ENCODE measurements at places on chromosomes 7 and 10. TPM values are rescaled to one million over a fixed set of nuclear protein-coding genes. Genes with fewer than 3 reads are reported as not detected.

The LEP gene
- total RNA-seq: 0.17 TPM

The ZNF239 gene
- total RNA-seq: 5.9 TPM

The FXYD4 gene
- total RNA-seq: not detected

The TSPAN12 gene
- total RNA-seq: 5.2 TPM

The PAPOLB gene
- total RNA-seq: 0.07 TPM

The AEBP1 gene
- 333 TPM for total RNA-seq

The TMEM139 gene
- total RNA-seq: 0.23 TPM

The CPA2 gene
- not detected for total RNA-seq

The PLOD3 gene
- 164 TPM for total RNA-seq

The AKR1E2 gene
- 18.4 TPM for total RNA-seq

The FAM241B gene
- total RNA-seq: 0.39 TPM

The OR2A42 gene
- total RNA-seq: not detected

The FAM25G gene
- total RNA-seq: not detected

The CYP26C1 gene
- total RNA-seq: 0.07 TPM

The CACNA2D1 gene
- 134 TPM for total RNA-seq

The NKX2-3 gene
- total RNA-seq: not detected

The PKD1L1 gene
- total RNA-seq: 0.07 TPM

The MSS51 gene
- total RNA-seq: 2.1 TPM

The PRRT4 gene
- total RNA-seq: 0.13 TPM

The GIMAP1 gene
- total RNA-seq: 0.03 TPM

The SUN3 gene
- total RNA-seq: not detected

The PPIF gene
- 26.1 TPM for total RNA-seq

The SORCS1 gene
- not detected for total RNA-seq

The FAM25C gene
- total RNA-seq: not detected

The SLC26A5 gene
- not detected for total RNA-seq

The CPEB3 gene
- 1.1 TPM for total RNA-seq

The CPVL gene
- total RNA-seq: 0.20 TPM

The SRI gene
- total RNA-seq: 114 TPM

The CLRN3 gene
- total RNA-seq: not detected

The HKDC1 gene
- 6.8 TPM for total RNA-seq

The DNAJC12 gene
- 4.8 TPM for total RNA-seq

The LMBR1 gene
- 56.6 TPM for total RNA-seq

The LAMB1 gene
- 749 TPM for total RNA-seq

The ELFN1 gene
- not detected for total RNA-seq

The ZMIZ1 gene
- total RNA-seq: 30.2 TPM

The MAP3K8 gene
- total RNA-seq: 12.3 TPM

The TACC2 gene
- 8.8 TPM for total RNA-seq

The SFR1 gene
- total RNA-seq: 5.5 TPM

The EPHB6 gene
- 18.4 TPM for total RNA-seq

The VAX1 gene
- not detected for total RNA-seq

The ASB15 gene
- not detected for total RNA-seq

The LIPN gene
- not detected for total RNA-seq

The ENTPD1 gene
- 2.7 TPM for total RNA-seq

The CFAP70 gene
- 1.2 TPM for total RNA-seq

The NPTX2 gene
- total RNA-seq: 3.3 TPM

The GLI3 gene
- 4.1 TPM for total RNA-seq

The MLXIPL gene
- 0.39 TPM for total RNA-seq

The PRF1 gene
- not detected for total RNA-seq

The UBTD1 gene
- 20.3 TPM for total RNA-seq

The AGR2 gene
- not detected for total RNA-seq

The RAPGEF5 gene
- total RNA-seq: 35.8 TPM

The WDR86 gene
- 0.26 TPM for total RNA-seq

The CYP3A7 gene
- not detected for total RNA-seq

The PAX4 gene
- total RNA-seq: not detected

The CCZ1 gene
- 43.1 TPM for total RNA-seq

The TDRD1 gene
- 0.13 TPM for total RNA-seq

The CELF2 gene
- 18.1 TPM for total RNA-seq

The TPK1 gene
- 3.5 TPM for total RNA-seq
